Fibroblast of skin of left quadriceps (primary cell): ENCODE measurements at places on chromosomes 1 and 21.

- no peak for DNase-seq
Observed at GRCh38 chr1:1683104-1683905, 9.3 kb downstream of the SLC35E2B start.

DNA sequence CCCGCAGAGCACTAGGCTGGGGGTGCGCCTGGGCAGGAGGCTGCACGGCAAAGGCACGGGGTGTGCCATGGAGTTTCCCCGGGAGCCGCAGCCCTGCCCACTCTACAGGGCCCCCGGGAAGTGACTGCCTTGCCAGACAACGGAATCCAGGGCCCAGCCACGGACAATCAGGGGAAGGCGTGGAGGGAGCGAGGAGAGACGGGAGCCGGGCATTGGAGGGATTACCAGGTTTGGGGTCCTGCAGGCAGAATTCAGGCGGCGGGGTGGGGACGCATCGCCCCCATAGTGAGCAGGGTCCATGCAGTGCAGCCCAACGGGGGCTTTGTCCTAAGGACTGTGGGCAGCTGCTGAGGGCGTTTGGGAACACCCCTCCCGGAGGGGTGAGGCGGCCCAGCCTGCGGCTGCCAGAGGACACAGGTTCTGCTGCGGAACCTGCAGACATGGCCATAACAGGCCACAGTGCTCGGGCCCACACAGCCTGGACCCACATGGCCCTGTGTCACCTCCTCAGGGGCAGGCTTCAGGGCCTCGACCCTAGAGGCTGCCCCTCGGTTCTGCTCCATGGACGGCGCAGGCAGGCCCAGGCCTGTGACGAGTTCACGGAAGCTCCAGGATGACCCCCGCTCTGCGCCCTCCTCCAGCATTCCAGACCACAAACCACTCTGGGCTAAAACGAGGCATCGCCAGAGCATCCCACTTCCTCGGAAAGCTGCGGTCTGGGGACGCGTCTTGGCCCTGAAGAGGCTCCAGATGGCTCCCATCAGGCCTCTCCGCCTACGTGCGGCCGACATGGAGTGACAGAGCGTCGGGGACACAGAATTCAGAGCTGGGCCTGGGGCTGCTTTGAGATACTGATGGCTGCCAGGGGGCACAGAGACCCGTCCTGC lies 54.5 kb downstream of the COL6A1 start:
- DNase-seq, result peak; percentile 78

DNA sequence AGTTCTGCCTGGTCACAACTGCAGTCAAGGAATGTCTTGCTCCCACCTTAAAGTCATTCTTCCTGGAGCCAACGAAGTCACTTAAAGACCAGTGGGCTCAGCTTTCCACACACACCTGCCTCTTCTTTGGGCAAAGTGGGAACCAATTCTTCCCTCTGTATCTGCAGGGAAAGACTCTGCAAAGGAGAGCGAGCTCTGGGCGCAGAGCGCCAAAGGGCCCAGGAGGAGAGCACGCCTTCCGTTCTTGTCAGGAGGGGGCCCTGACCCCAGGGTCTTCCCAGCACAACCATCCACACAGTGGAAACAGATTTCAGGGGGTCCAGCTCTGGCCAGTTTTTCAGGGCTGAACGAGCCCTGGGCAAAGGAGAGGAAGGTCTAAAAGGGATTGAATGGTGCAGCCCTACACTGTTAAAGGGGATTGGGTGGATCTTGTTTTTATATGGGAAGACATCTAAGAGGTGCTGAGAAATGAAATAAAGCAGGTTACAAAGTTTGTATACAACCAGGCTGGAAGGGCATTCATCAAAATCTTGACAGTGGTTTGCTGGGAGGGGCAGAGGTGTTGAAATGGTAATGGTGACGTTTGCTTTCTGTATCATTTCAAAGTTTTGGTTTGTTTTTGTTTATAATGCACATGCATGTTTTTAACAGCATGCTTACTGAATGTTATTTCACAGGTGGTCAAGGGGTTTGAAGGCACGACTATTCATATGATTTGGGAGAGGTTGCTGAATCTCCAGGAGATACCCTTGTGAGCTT lies 6.8 kb upstream of the OLIG2 start:
- no peak for DNase-seq

- DNase-seq, result no peak
Observed at GRCh38 chr1:201450721-201451291, 18.2 kb downstream of the PHLDA3 start.

GRCh38 chr21:42505090-42505726 lies 8.4 kb upstream of the SLC37A1 start:
- no peak for DNase-seq

GRCh38 chr1:113835686-113836290 lies 23.5 kb upstream of the RSBN1 start:
- peak; percentile 33 for DNase-seq

GRCh38 chr1:59198564-59198963 lies 98.3 kb upstream of the FGGY start:
- DNase-seq, result no peak

GRCh38 chr1:154729577-154729976 lies 121.6 kb upstream of the ADAR start:
- no peak for DNase-seq

DNA sequence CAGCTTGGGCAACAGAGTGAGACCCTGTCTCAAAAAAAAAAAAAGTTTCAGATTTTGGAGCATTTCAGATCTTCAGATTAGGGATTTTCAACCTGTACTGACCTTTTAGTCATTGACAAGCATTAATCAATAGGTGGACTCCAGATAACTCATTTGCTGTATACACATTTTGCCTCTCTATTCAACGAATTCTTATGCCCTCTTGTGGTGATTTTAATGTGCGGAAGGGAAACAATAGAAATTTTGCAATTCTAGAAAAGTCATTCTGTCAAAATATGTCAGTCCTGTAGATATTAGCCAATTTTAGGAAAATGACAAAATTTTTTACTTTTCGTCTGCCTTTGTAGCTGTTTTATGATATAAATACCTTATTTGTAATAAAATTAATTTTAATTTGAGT lies 11.6 kb upstream of the OR2G2 start:
- no peak for DNase-seq

DNA sequence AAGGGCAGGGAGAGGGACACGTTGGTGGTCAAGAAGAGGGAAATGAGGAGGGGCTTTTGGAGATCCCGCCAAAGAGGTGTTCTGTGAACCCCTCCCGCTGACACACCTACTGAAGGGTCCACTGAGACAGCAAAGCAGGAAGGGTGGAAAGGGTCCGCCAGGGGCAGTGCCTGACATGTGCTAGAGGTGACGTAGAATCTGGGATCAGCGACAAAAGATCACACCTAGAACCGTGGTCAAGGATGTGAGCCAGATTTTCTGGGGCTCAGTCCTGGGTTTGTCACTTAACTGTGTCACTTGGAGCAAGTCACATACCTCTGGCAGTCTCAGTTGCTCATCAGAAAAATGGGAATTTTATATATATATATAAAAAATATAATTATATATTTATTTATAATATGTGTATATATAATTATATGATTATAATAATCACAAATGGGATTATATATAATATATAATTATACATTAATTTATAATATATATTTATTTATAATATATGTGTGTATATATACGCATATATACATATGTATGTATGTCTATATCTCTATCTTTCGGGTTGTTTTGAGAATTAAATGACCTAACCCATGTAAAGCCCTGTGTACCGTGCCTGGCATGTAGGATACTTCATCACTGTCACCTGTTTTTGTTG lies 35.0 kb upstream of the ATP5PO start:
- no peak for DNase-seq

- no peak for DNase-seq
Observed at GRCh38 chr1:13702425-13703127, 2.6 kb downstream of the PRDM2 start.

GRCh38 chr1:37883671-37884070 lies 24.3 kb upstream of the MTF1 start:
- no peak for DNase-seq

- no peak for DNase-seq
Observed at GRCh38 chr1:204917802-204918201, 47.1 kb downstream of the NFASC start.

- no peak for DNase-seq
Observed at GRCh38 chr1:244096691-244097090, 45.6 kb downstream of the ZBTB18 start.

GRCh38 chr1:63198871-63199394 lies 123.4 kb upstream of the FOXD3 start:
- no peak for DNase-seq

DNA sequence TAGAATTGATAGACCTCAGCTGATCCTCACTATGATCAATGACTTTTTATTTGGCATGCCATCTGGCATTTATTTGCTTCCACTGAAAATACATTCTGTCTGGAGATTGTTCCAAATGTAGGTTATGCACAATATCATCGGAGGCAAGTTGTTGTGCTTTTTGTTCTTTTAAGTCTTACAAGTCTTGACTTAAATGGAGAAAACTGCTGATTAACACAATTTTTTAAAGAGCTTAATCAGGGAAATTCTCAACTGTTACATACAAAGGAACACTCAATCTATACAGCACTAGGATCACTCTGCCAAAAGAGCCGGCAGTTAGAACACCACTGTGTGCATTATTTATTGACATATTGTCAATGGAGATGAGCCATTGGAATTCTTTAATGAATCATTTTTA lies 19.2 kb downstream of the CYYR1 start:
- no peak for DNase-seq

DNA sequence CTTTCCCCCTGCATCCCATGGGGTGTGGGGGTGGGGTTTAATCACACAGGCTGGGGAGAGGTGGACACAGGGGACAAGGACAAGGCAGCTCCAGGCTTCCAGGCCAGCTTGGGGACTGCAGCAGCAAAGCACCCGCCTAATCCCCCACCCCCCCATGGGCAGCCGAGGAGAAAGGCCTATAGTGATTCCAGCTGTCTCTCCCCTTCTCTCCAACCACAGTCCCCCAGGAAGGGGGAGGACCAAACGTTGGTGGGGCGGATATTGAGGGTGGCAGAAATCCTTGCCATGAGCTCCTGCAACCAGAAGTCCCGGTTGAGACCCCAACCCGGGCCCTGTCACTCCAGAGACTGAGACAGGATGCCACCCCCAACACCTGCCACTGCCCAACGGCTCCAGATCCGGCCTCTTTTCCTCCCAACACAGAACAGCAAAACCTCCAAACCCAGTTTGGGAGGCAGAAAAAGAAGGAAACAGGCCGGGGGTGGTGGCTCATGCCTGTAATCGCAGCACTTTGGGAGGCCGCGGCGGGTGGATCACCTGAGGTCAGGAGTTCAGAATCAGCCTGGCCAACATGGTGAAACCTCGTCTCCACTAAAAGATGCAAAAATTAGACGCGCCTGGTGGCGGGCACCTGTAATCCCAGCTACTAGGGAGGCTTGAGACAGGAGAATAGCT lies 1.7 kb downstream of the EPHA2 start:
- no peak for DNase-seq

DNA sequence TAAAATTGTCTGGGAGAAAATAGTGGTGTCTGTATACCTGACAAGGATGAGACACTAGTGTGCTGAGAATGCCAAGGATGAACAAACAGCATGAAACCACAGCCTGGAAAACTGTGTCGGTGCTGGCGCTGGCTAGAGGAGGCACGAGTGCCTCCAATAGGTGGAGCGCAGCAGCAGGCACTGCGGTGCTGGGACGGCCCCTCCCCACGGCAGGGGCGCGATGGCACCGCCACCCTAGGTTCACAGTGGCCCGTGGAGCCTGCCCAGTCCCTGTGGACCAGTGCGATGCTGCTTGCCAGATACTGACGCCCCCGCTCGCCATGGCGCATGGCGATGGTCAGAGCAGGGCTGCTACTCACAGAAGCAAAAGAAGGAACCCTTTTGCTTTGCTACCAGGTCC lies 6.8 kb downstream of the CFAP410 start:
- DNase-seq, result no peak

GRCh38 chr1:31705080-31705866 lies 1.5 kb upstream of the COL16A1 start:
- no peak for DNase-seq

DNA sequence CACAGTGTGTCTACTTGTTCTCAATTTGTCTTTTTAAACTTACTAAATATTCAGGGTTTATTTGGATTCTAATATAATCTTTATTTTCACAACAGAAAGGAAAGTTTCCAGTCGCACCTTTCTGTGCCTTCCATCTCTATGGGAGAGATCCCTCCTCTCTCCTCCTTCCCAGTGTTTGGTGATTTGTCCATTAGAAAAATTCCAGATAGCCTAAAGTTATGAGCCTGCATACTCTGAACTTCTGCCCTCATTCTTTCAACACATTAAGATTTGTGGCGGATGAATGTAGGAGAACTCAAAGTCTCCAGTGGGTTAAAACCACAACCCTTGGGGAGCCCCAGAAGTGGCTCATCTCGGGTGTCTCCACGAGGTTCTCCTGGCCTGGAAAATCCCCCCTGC lies 3.6 kb downstream of the NHLH2 start:
- DNase-seq, result no peak

DNA sequence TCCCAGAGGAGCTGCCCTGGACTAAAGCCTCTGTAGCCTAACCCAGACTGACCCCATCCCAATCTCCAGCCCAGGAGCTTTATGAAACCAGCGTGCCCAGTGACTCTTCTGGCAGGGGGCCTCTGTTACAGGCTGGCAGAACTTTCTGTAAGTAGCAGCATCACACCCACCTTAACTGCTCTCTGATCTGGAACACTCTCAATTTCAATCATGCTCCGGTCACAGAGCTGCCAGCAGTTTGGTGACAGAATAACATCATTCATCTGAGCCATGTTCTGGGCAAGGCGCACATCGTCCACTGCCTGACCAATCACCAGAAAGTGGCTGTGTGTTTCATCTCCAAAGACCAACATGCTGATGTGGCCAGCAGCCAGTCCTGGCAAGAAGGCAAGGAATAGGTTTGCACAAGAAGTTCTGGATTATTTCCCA lies 14.7 kb downstream of the ADCY10 start:
- DNase-seq, result no peak

DNA sequence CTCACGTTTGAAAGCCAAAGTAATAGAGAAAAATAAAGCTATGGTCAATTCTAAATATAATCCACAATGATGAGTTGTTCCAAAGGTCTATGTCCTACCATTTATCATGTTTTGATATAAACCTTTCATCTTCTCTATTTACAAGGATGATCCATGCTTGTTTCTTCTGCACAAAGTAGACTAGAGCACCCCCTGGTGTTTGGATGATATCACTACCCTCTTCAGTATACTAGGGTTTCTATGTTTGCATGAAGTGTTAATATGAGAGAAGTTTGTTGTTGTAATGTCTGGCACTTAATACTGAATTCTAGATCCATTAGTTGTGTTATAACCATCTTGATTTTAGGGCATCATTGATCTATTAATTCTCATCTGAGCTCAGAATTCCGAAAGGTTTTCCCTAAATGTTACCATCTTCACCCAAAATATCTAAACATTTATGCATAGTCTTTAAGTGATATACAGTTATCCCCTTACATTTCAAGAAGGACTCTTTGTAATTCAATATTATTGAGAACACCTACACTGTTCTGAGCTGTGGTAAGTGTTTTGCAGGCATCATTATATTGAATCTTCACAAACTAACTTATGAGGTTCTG lies 21.1 kb downstream of the CLDN8 start:
- DNase-seq, result peak; percentile 3

- DNase-seq, result no peak
Observed at GRCh38 chr1:96730574-96731298, 9.2 kb downstream of the PTBP2 start.

GRCh38 chr1:35173491-35173890 lies 19.5 kb downstream of the SFPQ start:
- no peak for DNase-seq

GRCh38 chr1:202268032-202268431 lies 73.7 kb downstream of the UBE2T start:
- DNase-seq, result no peak
